ENCODE measurements at places on chromosomes 7 and 10.

GRCh38 chr10:77859865-77860282 lies 66.7 kb downstream of the DLG5 start:
- DNase-seq, result no peak

DNA sequence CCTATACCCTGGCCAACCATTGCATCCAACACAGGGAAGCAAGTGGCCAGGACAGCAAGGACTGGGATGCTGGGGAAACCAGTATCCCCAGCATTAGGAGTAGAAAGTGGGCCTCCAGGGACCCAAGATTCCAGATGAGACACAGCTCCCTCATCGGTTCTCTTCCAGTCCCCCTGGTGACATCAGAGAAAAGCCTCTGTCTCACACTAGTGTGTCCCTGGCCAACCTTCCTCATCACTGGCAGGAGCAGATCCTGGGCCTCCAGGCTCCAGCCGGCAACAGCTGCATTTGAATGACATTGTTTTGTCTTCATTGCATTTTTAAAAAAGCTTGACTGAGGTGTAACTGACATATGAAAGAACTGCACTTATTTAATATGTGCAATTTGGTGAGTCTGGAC lies 177.3 kb upstream of the LYZL2 start:
- no peak for DNase-seq

GRCh38 chr10:122492006-122492405 lies 30.7 kb downstream of the HTRA1 start:
- no peak for DNase-seq

- no peak for DNase-seq
Measured at GRCh38 chr10:74977913-74978847, 133.3 kb upstream of the SAMD8 start.

DNA sequence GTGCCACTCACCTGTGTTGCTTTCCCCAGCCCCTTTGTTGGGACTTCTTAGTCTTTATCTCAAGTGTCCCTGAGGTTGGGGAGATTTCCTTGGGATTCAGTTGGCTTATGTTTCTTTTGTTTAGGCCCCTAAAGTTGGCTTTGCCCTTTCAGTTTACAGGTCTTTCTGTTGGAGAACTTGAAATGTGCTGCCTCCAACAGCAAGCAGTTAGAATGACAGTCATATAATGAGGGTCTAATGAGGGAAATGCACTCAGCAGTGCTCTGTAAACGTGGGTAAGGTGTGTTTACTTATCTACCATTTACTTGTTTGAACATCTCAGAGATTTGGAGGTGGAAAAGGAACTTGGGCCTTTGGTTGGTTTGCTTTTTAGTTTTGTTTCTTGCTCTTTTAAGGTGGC lies 191.4 kb upstream of the STK17A start:
- DNase-seq, result no peak

GRCh38 chr10:119477444-119477843 lies 65.1 kb downstream of the RGS10 start:
- no peak for DNase-seq

- no peak for DNase-seq
Measured at GRCh38 chr7:28107960-28108359, 72.6 kb downstream of the JAZF1 start.

- DNase-seq, result no peak
Measured at GRCh38 chr7:123023126-123023525, 27.6 kb upstream of the TAS2R16 start.

DNA sequence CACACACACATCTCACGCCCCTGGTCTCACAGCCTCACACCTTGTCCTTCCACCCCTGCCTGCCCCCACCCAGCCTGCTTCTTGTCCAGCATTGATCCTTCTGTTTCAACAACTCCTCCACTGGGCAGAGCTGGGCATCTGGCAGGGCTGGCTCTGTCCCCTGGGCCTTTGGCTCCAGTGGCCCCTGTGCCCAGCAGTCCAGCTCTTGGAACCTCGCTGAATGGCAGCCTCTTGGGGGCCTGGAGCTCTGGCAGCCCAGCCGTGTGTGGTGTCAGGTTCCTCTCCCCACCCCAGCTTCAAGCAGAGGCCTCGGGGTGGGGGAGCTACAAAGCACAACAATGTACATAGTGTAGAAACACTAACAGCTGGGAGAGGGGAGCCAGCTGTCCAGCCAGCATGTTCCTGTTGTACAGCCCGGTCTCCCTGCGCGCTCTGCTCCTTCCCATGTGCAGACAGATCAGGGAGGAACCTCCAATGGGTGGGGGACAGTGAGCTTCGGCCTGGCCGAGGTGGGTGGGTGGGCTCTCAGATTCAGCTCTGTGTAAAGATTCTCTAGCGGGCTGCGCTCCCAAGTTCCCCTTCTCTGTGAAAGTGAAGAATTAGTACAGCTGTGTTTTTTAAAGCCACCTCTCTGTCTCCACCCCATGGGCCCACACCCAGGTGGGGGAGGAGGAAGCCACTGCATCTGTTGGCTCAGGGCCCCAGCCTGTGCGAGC lies 19.4 kb downstream of the ZMIZ2 start:
- DNase-seq, result no peak

DNA sequence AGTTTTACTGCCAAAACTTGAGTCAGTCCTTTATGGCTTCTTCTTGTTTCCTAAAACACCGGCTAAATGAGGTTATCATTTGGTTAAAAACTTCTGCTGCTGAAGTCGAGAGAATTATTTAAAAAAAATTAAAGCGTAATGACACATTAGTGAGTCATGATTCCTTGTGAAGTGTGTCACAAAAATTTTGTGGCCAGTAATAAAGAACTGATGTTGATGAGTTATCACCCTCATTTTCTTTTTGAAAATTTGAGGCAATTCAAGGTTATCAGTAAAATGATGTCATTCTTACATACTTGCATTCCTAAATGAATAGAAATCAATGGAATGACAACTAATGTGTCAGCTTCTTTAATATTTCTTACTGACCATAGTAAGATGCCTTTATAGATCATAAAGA lies 427.4 kb downstream of the SORCS3 start:
- DNase-seq, result no peak

GRCh38 chr7:128946936-128947830 lies 9.5 kb downstream of the IRF5 start:
- DNase-seq, result no peak

DNA sequence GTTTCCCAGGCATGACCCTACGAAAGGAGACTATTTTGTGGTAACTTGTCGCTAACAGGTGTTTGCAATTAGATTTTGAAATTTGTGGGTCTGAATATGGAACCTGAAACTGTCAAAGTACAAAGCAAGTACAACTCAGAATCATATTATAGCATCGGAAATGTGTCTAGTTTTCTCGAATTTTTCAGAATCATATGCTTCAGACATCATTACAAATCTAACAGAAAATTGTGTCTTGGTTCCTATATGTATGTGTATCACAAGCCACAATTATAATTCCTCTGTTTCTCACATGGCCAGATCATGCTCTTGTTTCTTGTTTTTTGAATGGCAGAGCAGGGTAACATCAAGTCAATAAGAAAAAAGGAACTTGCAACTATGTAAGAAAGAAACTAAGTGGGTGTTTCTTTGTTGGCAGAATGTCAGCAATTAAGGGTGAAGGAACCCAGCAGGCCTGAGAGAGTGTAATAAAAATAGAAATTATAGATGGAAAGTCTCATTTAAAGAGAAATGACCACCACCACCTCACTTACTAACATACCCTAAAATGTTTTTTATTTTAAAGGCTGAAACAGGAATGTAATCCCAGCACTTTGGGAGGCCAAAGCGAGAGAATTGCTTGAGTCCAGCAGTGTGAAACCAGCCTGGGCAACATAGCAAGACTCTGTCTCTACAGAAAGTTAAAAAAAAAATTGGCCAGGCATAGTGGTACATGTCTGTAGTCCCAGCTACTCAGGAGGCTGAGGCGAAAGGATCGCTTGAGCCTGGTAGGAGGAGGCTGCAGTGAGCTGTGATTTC lies 51.3 kb downstream of the PRTFDC1 start:
- peak; percentile 92 for DNase-seq

GRCh38 chr7:16412274-16413254 lies 8.8 kb downstream of the CRPPA start:
- no peak for DNase-seq

DNA sequence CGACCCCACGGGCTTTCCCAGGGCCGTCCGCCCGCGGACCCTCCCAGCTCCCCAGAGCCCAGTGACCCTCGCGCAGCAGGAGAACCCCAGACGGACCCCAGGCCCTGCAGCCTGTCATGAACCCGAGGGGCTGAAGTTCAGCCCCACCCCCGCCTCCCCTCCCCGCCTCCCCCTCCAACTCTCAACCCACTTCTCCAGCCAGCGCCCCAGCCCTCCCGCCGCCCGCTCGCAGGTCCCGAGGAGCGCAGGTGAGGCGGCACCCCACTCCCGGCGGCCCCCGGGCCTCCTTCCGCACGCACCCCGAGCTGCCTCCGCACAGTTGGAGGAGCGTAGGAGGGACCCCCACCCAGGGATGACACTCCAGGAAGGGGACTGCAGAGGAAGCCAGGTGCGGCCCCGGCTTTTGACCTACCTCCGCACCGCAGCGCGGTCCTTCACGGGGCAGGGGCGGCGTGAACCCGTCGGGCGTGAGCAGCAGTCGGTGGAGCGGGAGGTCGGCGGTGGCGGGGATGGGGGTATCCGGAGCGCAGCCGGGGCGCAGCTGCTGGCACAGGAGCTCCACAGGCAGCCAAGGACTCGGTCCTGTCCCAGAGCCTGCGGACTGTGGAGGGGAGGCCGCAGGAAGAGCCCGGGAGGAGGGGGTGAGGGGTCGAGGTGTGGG lies at the start of gene TMEM176A:
Gene TMEM176A (plus strand): TSS at position 189 of the 661 bp plus-strand sequence. CDS start 782 bp downstream, outside the sequence.
- DNase-seq, result no peak

GRCh38 chr7:124022551-124022950 lies 10.3 kb downstream of the TMEM229A start:
- no peak for DNase-seq

DNA sequence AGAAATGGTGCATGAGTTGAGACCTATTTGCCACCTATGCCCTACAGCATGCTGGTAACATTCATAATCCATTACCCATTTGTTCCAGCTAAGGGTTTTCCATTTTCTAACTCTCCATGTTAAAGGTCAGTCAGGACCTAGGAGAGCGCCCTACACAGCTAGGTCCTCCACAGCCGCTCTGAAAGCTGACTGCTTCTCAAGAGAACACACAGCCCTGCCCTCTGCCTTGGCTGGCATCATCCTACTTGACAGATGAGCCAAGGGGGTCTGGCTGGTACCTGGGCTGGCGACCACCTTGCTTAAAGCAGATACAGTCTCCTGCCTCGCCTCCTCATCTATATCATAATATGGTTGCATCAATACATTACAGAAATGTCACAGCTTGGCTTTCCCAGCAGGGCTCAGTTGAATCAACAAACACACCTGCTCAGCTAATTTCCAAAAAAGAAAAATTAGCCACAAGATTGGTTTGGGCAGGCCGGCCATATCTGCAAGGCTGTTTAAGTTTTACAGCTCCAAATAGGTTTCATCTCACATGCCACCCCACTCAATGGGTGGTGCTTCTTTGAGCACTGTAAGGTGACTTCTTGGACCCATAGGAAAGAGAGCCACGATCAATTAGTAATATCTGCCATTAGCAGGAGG lies 17.3 kb downstream of the TLL2 start:
- no peak for DNase-seq

DNA sequence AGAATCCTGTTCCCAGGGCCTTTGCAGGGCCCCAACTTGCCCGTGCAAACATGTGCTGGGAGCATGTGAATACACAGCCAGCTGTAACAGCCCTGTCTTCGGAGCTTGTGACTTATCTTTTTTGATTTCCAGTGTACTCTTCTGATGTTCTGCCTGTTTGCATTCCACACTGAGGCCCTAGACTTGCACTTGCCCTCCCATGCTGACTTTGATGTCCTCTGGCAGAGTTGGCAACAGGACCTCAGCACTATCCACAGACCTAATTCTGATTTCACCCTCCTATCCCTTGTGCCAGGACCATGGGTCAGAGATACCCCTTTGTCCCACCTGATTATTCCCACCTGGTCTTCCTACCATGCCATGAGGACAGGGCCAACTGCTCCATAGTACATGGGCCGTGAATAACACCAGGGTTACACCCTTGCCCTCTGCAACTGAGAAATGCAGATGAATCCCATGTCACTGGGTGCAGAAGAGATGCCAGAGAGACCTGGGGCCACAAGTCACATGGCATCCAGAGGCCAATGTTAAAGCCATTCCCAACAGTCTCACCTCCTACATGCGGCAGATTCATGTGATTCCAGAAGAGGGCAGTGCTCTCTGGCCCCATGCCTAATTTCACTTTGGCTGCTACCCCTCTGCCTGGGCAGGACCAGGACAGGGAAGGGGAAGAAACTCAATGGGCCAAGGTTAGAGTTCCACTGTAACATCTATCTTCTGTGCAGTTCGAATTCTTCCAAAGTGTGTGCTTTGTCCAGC lies 43.0 kb downstream of the SCRN1 start:
- peak; percentile 55 for DNase-seq

DNA sequence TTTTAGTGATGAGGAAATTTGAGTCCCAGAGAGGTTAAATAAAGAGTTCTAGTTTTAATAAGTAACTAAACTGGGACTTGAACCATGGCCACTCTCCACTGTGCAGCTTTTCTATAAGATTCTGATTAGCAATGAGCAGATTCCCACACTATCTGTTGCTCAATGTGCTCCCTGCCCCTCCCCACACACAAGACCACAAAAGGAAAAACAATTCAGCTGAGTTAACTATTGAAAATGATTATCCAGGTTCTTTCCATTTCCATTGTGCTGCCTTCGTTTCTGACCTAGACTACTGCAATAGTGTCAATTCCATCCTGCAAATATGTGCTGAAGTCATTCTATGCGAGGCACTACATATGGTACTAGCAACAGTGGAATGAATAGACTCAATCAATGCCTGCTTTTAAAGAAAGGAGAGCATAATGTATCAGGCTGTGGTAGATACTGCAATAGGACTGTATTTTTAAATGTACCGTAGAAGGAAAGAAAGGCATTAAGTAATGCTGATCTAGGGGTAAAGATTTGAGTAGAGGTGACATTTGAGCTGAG lies 97.0 kb downstream of the SEMA3C start:
- DNase-seq, result no peak

GRCh38 chr7:101160910-101161309 lies 4.5 kb downstream of the VGF start:
- DNase-seq, result no peak

- peak; percentile 5 for DNase-seq
Measured at GRCh38 chr7:98755138-98755898, 114.5 kb downstream of the TMEM130 start.

- DNase-seq, result peak; percentile 75
Measured at GRCh38 chr7:66877577-66878300, 43.3 kb upstream of the TMEM248 start.

DNA sequence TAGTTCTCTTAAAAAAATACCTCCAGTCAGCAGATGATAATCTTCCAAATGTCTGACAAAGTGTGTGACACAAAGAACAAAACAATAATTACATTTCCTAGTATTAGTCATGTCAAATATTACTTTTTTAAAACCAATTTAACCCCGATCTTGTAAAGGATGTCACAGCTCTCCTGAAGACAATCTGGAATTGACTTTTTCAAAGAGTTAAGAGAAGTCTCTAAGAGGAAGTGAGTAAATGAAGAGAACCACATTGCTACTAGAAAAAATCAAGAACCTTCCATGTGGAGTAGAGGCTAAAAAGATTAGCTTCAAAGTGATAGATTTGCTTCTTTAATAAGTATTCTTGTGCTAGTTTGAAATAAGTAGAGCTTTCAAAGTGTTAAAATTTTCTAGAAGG lies 218.2 kb upstream of the IMMP2L start:
- DNase-seq, result no peak

- DNase-seq, result no peak
Measured at GRCh38 chr7:140898786-140899536, 25.8 kb downstream of the BRAF start.

Data from suppressor macrophage treated with lipopolysaccharide for 4 hours (primary cell).